ENCODE measurements at places on chromosomes 11 and 22. TPM values are rescaled to one million over a fixed set of nuclear protein-coding genes. Genes with fewer than 3 reads are reported as not detected.

The ZBTB16 gene
- 22.7 TPM for total RNA-seq

The OR52E1 gene
- total RNA-seq: not detected

The IL10RA gene
- 29.5 TPM for total RNA-seq

The RIN1 gene
- total RNA-seq: 5.0 TPM

The IGHMBP2 gene
- total RNA-seq: 27.0 TPM

GRCh38 chr22:33923660-33924246 lies 3.5 kb upstream of the LARGE1 start:
- peak; percentile 73 for DNase-seq

DNA sequence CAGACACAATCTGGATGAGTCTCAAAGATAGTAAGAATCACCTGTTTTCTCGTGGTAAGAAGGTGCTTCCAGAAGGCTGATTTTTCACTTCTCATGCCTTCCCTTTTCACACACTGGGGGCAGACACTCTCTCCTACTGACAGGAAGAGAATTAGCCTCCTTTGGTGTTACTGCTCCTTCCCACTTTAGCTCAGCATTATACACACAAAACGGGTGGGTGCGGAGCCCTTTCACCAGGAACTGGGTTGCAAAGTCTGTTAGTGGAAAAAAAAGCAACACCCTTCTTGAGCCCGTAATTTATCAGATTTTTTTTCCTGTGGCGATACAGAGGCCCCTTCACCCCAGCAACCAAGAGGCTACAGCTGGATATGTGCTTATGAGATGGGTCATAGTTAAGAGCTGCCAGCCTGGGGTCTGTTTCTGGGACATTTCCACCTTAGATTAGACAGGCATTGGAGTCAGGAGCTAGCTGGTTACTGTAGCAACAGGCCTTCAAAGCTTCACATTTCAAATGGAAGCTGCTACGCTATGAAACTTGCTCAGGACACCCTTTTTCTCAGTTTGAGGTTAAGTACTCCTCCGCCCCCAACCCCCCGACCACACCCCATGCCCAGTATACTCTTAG lies 48.1 kb downstream of the SNX19 start:
- DNase-seq: no peak

GRCh38 chr11:94525546-94526324 lies 13.5 kb downstream of the C11orf97 start:
- DNase-seq: peak; percentile 86

DNA sequence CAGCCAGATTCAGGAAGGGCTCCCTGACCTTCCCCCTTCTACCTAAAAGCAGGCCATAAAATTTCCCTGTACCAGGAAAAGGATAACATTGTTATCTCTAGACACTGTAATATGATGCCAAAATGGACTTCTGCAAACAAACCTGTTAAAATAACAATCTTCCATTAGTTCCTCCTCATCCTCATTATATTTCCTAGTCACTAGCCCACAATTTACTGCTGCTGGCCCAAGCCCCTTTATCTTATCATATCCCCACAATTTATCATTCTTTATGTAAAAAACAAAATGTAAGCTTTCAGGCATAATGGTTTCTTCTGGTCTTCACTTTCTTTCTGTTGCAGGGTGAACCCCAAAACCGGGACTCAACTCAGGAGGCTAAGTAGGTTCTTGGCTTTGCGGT lies 1132.1 kb upstream of the CNTN5 start:
- DNase-seq: no peak

DNA sequence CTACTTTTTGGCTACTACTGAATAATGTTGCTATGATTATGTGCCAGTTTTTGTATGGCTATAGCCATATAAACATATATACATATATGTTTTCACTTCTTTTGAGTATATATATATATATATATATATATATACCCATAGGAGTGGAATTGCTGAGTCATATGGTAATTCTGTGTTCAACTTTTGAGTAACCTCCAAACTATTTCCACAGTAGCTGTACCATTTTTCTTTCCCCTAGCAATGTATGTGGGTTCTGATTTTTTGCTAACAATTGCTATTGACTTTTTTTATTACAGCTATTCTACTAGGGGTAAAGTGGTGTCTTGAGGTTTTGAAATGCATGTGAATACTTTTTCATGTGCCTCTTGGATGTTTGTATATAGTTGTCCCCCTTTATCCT lies 30.4 kb downstream of the CBL start:
- no peak for DNase-seq

DNA sequence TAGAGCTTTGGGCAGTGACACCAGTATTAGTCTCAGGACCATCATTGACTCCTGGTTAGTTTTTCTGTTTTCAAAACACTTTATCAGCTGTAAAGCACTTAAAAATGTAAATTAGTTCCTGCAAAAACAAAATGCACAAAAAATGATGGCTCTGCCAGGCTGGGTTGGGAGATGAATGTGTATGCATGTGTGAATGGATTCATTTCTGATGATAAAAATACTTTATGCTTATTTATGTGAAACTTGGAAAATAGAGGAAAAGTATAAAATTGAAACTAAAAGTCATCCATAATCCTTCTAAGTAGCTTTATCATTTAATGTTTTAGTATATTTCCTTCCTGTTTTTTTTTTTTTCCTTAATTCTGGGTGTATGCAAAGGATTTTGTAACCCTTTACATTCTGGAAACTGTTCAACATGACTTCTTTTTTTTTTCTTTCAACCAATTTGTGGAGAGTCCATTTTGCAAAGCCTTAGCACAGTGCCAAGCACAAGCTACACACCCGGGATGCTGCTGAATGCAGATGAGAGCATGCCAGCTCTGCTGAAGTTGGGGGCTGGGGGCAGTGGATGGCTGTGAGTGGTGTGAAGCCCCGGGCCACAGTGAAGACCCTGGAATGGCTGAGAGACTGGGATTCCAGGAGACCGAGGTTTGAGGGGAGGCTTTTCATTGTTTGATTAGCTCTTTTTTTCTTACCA lies 37.6 kb downstream of the PTPRJ start:
- DNase-seq: no peak

GRCh38 chr11:129249351-129249750 lies 57.2 kb upstream of the ARHGAP32 start:
- no peak for DNase-seq

DNA sequence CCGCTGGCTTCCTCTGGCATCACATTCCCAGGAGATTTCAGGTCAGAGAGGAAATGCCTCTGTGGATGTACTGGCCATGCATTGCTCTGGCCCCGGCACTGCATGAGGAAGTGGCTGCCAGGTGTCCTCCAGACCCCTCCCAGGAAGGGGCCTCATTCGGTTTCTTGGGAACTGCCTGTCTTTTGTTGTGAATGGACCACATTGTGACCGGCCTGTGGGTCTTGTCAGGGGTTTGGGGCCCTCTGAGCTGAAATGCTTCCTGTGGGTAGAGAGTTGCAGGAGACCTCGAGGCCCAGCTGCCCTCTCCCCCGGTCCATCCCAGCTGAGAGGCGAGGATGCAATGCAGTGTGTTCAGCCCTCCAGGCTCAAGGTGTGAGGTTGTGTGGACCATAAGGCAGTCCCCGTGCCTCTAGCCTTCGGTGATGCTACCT lies 18.8 kb upstream of the ST3GAL4 start:
- DNase-seq: no peak

GRCh38 chr11:66653123-66653522 lies 14.6 kb downstream of the RBM4 start:
- DNase-seq: no peak

GRCh38 chr22:49052023-49052538 lies 775.6 kb downstream of the BRD1 start:
- peak; percentile 41 for DNase-seq

DNA sequence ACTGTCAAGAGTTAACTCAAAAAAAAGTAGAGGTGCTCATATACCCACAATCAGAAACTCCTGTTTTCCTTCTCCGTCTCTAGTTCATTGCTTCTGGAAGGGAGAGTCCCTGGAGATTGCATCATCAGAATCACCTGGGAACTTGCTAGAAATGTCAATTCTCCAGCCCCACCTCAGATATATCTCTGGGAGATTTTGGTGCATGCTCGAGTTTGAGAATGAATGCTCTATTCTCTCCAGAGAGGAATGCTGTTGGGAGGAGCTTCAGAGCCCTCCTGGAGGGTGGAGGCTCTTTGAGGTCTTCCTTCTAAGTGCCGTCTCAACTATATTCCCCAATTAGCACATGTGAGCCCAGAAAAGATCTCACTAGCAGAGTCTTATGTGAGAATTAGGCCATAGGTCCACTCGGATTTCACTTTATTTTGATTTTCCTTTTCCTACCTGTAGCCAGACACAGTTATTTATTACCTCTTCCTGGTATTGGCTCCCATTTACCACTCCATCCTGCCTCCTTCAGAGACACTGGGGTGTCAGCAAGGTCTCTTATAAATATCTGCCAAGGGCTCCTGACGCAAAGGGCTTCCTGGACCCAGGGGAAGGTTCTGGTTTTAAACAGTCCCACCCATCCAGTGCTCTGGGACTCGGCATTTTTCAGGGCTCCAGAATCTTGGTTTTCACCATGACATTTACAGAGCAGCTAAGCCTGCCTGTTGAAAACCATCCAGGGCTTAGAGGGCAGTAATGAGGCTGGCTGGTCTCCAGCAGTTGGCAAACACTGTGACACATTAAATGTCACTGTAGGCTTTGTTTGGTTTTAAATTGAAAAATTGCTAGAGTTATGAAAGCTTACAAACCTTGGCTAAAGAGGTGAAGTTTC lies 136.2 kb downstream of the CD44 start:
- peak; percentile 66 for DNase-seq

Measured in sciatic nerve (tissue), 2 donors.